ENCODE measurements at places on chromosomes 16 and 17.
A peak's percentile ranks its signal among the peaks of the same experiment; 100 is the strongest.

DNA sequence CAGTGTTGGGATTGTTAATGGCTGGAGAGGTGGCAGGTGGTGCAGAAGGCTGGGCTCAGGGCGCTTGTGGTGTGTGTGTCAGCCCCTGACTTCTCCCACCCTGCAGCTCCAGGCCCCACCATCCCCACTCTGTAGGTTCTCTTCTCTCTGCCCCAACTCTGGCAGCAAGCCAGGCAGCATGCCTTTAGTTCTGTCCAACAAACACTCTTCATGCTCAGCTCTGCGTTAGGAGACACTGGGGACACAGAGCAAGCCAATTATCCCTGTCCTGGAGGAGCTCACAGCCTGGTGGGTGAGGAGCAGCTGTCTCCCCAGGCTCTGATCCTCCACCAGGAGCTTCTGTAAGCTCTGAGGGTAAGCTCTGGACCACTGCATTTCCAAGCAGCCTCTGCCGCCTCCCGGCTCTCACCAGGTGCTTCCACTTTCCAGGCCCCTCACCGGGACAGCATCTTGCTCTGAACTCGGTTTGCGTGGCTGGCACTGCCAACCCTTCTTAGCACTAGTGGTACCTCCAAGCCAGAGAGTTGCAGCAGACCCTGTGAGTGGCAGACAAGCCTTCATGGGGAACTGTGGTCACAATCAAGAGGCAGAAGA is 34.3 kb upstream of the WSCD1 start:
- DNase-seq = no peak

GRCh38 chr16:85696781-85697180 is 8.0 kb upstream of the GINS2 start:
- no peak for DNase-seq

DNA sequence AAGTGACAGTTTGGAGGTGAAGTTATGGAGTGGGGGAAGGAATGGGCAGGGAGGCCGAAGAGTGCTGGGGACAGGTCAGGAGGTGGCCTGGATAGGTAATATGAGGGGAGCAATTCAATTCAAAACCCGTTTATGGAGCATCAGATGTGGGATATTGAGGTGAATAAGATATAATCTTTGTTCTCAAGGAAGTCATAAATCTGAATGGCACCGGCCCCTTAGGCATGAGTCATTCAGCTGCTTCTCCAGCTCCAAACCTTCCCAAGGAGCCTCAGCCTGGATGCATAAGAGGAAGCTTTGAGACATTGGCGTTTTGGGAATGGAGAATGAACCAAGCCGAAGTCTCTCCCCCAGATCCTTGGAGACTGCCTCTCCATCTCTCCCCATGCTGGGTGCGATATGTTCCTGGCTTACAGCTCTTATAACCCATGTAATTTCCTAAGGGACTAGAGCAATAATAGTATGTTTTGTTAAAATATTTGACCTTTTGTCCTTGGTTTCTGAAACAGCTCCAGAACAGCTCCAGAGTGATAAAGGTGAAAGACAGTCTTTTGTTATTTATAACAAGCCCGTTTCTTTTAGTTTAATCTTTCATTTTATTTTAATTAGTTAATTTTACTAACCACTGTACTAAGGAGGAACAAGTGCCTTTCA is 1.7 kb downstream of the TUBG2 start:
- no peak for DNase-seq

- no peak for DNase-seq
Measured at GRCh38 chr16:27792486-27793248, 242.7 kb downstream of the KATNIP start.

GRCh38 chr17:64319531-64319930 is 56.5 kb upstream of the TEX2 start:
- no peak for DNase-seq

- DNase-seq = peak; percentile 56
Measured at GRCh38 chr16:67530013-67530939, 1.6 kb downstream of the RIPOR1 start.

All from liver (tissue), 10 donors.